ENCODE measurements at places on chromosomes 12 and 14. TPM values are rescaled to one million over a fixed set of nuclear protein-coding genes. Genes with fewer than 3 reads are reported as not detected.

DNA sequence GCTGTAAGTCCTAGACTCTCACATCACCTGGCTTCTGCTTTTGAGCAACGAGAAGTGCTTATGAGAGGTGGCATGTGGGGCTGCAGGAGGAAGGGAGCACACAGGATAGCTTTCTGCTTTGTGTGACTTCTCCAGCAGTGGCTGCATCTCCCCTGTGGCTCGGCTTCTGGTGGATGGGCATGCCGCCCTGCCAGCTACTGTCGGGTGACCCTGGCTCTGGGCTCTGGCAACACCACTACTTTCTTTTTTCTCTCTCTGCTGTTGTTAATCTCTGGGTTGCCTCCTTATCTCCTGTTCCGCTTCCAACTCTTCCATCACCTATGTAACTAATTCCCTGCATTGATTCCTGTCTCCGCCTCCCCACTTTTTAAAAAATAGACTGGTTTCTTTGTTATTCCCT, 209.1 kb upstream of the DAAM1 start:
- no peak overlapping the region for H3K27ac ChIP-seq
- no peaks in the 10 kb centered on the region for H3K27me3 ChIP-seq
- DNase-seq, result no peak

GRCh38 chr14:41925409-41925808, 318.7 kb downstream of the LRFN5 start:
- DNase-seq, result peak; percentile 19
- H3K4me1 ChIP-seq, result no peaks in the 10 kb centered on the region
- H3K27ac ChIP-seq, result no peak overlapping the region

GRCh38 chr14:37436519-37436918, 158.5 kb downstream of the FOXA1 start:
- DNase-seq, result no peak
- no peak overlapping the region for H3K4me3 ChIP-seq

DNA sequence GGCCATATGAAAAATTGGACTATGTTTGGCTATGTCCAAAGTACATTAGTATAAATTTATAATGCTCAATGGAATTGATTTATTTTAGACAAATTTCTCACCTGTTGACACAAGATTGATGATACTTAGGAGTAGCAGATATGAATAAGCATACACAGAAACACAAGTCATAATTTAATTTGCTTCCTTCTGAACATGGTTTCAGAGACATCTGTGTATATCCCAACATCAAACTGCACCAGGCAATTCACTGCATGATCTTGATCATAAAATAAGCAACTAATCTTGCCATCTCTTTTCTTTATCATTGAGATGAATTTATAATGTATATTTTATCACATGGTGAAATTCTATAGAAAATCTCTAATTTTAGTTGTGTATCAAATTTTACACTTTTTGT, 3.8 kb downstream of the CLECL1 start:
- no peak for DNase-seq
- H3K4me3 ChIP-seq, result no peak overlapping the region
- no peak overlapping the region for H3K27ac ChIP-seq
- H3K4me1 ChIP-seq, result no peaks in the 10 kb centered on the region
- no peaks in the 10 kb centered on the region for H3K27me3 ChIP-seq

Gene NAV3
- total RNA-seq, result 20.0 TPM
